ENCODE measurements at places on chromosomes 6 and 20.

- H3K4me3 ChIP-seq: peak overlapping the region; percentile 94
- H3K36me3 ChIP-seq: peaks cover 19% of the 10 kb centered on the region
- DNase-seq: peak; percentile 66
Measured at GRCh38 chr20:63519668-63520503, 679 bp upstream of the PPDPF start.

DNA sequence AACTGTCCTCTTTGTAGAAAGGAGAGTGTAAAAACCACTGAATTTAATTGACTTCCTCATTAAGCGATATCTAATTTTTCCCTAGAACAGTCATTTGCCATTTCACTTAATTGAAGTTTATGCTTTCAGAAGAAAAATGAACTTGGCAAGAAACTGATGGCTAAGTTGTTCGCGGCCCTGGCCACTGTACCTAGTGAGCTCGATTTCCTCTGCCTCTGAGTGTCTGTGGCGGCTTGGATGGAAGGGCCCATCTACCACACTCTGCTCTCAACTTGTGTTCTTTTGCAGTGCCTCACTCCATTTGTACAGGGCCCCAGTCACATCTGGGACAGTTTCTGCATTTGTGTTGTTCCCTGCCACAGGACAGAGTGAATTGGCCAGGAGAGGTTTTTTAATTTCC is 102.9 kb downstream of the BCAS1 start:
- no peak overlapping the region for H3K27ac ChIP-seq
- H3K4me3 ChIP-seq: no peak overlapping the region
- H3K27me3 ChIP-seq: no peaks in the 10 kb centered on the region
- no peak for DNase-seq
- no peaks in the 10 kb centered on the region for H3K4me1 ChIP-seq
- H3K36me3 ChIP-seq: no peaks in the 10 kb centered on the region

DNA sequence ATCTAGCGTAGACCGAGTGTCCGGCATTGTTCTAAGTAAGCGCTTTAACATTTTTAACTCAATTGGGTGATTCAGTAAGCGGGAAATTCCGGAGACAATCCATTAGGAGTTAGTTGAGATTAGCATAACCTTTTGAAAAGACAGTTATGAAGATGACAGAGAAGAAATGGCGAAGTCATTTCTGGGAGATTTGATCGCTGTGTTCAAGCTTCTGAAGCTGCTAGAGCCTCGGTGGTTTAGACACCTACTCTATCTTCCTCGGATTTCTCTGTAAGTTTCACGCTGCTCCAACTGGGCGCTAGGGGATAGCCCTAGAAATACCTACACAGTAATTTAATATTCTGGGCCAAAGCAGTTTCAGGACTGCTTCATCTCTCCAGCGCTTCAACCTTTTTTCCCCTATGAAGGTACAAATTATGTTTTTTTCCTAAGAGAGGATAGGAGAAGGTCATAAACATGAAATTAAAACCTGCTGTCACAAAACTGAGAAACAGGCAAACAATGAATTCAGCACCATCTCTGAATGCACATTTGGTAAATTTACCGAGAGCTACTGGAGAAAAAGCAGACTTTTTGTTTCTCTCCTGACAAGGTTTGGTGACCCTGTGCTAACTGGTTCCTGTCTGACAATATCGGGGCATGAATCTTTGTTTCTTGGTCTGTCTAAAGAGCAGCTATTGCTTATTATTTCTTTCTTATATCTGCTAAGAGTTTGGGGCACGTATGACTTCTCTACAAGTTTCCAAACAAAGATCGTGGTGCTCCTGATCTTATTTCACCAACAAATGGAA is 22.4 kb downstream of the ZNF311 start:
- H3K36me3 ChIP-seq: no peaks in the 10 kb centered on the region
- H3K27ac ChIP-seq: peak overlapping the region; percentile 73
- peak; percentile 76 for DNase-seq
- H3K27me3 ChIP-seq: no peaks in the 10 kb centered on the region
- peaks cover 4% of the 10 kb centered on the region for H3K4me1 ChIP-seq

DNA sequence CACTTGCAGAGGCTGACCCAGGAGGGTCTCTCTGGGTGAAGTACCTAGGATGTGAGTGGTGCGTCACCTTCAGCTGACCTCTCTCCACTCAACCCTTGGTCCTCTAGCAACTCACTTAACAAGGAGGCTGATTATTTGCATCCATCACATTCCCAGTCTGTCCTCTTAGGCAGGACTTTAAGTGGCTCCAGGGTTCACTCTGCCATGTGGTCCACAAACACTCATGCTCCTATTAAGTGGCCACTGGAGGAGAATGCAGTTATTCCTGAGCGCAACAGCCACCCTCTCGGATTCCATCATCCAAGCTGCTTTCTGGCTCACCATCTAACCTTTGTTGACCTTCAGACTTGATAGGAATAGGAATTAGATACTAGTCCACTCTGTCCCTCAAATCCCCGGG is 61.1 kb upstream of the SCAF8 start:
- no peaks in the 10 kb centered on the region for H3K27me3 ChIP-seq
- H3K36me3 ChIP-seq: no peaks in the 10 kb centered on the region
- no peak overlapping the region for H3K27ac ChIP-seq
- no peak for DNase-seq
- no peak overlapping the region for H3K4me3 ChIP-seq
- no peaks in the 10 kb centered on the region for H3K4me1 ChIP-seq

- H3K36me3 ChIP-seq: no peaks in the 10 kb centered on the region
- no peak overlapping the region for H3K27ac ChIP-seq
- DNase-seq: no peak
Measured at GRCh38 chr6:16047435-16047990, 81.4 kb upstream of the MYLIP start.

Measured in mesenchymal stem cell (in vitro differentiated cells and primary cell).